ENCODE measurements at places on chromosomes 12 and 14. TPM values are rescaled to one million over a fixed set of nuclear protein-coding genes. Genes with fewer than 3 reads are reported as not detected.
A peak's percentile ranks its signal among the peaks of the same experiment; 100 is the strongest.

DNA sequence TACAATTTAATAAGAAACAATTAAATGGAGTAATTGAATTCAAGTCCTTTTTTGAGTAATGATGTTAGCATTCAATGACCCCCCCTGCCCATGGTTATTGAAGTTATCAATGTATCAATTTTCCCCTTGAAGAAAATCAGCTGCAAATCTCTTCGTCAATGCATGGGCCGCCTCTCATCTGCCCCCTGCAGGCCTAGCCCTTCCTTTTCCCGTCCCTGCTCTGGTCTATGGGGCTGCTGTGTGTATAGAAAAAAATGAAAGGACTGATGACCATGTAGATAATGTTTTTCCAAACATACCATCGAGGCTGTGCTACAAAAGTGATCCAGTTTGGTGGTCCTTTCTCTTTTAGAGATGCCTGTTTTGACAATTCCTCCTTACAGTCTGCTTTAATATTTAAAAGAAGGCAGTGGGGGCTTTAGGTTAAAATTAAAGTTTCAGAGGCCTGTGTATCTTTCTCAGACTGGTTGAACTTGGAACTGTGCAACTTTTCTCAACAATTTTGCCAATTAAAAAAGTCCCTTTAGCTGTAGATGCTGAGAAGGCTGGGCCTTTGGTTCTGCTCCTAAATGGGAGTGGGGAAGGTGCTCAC, 98.4 kb downstream of the APAF1 start:
- no peak for ATAC-seq

ABCB9 gene
- total RNA-seq, result 4.9 TPM

DNA sequence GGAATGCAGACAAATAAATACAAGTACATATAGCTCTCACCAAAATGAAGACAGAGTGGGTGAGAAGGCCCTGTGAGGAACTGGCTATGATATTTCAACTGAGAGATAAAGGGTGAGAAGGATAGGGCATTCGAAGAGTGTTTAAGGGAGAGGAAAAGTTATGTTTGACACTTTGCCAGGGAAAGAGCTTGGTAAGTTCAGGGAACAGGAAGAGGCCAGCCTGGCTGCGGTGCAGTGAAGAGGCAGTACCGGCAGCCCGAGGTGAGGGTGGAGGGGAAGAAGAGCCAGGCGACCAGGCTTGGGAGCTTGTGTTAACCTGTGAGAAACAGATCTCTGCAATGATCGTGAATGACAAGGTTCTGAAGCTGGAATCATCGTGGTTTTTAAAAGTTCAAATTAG, 84.7 kb upstream of the RFX4 start:
- ATAC-seq, result peak; percentile 25

KLRD1 gene
- not detected for total RNA-seq

GRCh38 chr14:75259510-75259855, 19.1 kb upstream of the FOS start:
- no peak for ATAC-seq

GRCh38 chr12:124673801-124674617, 106.6 kb upstream of the NCOR2 start:
- ATAC-seq, result peak; percentile 61

GRCh38 chr14:85934123-85934885, 404.4 kb downstream of the FLRT2 start:
- peak; percentile 60 for ATAC-seq

TAS2R13 gene
- total RNA-seq, result 0.44 TPM

KLRF1 gene
- total RNA-seq, result 0.36 TPM

- peak; percentile 39 for ATAC-seq
These were observed 174.2 kb downstream of the SSPN start for GRCh38 chr12:26369588-26369987.

- peak; percentile 14 for ATAC-seq
These were observed 624 bp upstream of the PWP1 start for GRCh38 chr12:107684990-107685359.

DNA sequence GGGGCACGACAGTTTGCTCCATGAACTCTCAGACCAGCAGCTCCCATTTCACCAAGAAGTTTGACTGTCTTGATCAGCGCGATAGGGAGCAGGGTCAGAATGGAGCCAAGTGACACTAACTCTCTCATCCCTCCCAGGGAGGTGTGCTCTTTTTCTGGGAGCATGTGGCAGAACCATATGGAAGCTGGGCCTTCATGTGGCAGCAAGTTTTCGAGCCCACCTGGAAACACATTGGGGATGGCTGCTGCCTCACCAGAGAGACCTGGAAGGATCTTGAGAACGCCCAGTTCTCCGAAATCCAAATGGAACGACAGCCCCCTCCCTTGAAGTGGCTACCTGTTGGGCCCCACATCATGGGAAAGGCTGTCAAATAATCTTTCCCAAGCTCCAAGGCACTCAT, 24.0 kb downstream of the ITGA7 start:
- ATAC-seq, result no peak

DNA sequence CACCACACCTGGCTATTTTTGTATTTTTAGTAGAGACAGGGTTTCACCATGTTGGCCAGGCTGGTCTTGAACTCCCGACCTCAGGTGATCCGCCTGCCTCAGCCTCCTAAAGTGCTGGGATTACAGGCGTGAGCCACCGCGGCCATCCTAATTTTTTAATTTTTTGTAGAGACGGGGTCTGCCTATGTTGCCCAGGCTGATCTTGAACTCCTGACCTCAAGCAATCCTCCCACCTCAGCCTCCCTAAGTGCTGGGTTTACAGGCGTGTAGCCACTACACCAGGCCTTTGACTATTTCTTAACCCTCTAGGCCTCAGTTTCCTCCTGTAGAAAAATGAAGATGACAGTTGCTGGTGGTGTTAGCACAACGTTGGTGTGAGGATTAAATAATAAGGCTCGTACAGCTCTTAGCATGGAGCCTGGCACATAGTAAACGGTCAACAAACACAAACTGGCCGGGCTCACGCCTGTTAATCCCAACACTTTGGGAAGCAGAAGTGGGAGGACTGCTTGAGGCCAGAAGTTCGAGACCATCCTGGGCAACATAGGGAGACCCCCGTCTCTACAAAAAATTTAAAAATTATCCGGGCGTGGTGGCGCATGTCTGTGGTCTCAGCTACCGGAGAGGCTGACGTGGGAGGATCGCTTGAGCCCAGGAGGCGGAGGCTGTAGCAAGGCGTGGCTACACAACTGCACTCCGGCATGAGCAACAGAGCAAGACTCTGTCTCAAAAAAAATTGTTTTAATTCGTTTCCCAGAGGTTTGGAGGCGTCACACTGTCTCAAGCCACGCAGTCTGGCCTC, 979 bp downstream of the DDX54 start:
- peak; percentile 26 for ATAC-seq

PDZRN4 gene
- 0.24 TPM for total RNA-seq

- ATAC-seq, result no peak
These were observed 27.3 kb upstream of the PZP start for GRCh38 chr12:9235519-9235918.

TIMM9 gene
- 33.8 TPM for total RNA-seq

WDR89 gene
- total RNA-seq, result 6.8 TPM

GRCh38 chr12:2185751-2186341, 133.1 kb downstream of the CACNA1C start:
- ATAC-seq, result no peak

CLEC6A gene
- not detected for total RNA-seq

DNA sequence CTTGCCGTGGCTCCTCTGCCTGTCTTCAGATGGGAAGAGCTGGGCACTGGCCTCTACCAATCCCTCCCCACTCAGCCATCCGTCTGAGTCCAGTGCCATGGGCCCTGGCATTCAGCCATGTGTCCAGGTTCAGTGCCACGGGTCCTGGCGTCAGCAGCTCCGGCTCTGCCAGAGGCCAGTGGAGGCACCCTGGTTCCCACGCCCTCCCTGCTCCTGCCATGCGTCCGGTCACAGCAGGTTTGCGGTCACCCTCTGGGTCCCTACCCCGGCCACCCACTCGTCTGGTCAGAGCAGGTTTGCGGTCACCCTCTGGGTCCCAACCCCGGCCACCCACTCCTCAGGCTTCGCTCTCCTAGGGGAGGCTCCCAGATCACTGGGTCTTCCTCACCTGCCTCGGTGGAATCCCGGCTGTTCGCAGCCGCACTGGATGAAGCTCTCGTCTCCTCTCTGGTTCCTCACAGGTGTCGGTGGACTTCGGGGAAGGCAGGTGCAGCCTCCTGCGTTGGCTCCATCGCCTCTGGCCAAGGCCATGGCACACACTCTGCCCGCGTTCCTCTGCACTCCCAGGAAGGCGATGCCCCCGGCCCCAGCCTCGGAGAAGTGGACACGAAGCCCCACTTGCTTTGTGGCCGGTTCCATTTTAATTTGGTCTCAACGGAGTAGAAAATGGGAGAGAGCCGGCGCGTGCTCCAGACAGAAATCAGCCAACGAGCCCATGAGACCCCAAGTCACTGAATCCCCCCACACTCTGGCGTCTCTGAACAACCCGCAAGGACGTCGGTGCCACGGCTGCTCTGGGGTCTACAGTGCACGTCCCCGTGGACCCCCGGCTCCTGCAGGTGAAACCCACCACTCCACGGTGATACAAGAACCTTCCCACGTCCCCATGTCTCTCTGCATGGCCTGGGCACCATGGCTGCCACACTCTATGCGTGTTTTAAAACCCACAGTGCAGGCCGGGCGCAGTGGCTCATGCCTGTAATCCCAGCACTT, 47.8 kb upstream of the FBRSL1 start:
- ATAC-seq, result no peak

DNA sequence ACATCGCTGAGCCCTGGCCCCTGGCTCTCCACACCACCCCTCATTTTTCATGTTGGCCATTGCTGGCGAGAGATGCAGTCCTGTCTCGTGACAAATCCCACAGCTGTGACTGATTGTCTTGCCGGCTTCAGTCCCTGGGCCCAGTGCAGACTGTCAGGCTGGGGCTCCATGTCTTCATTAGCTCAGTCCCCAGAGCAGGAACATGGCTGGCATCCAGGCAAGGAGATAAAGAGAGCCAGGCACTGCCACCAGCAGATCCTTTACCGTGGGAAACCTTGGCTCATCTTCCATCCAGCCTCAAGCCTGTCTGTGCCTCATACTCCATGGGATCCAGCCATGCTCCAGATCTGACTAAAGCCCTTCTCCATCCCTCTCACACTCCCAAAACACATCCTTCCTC, 284.7 kb upstream of the FKBP4 start:
- no peak for ATAC-seq

DNA sequence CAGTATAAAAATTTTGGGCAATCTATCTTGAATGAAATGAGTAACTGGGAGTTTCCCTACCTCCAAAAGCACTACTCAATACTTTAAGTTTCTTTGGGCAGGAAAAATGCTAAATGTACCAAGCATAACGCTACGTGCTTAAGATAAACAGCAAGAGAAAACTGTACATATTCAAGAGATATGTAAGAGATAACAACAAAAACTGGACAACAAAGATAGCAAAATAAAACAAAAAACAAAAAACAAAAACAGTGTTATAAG, 20.0 kb downstream of the PTGES3 start:
- ATAC-seq, result no peak

CLECL1 gene
- not detected for total RNA-seq

DNA sequence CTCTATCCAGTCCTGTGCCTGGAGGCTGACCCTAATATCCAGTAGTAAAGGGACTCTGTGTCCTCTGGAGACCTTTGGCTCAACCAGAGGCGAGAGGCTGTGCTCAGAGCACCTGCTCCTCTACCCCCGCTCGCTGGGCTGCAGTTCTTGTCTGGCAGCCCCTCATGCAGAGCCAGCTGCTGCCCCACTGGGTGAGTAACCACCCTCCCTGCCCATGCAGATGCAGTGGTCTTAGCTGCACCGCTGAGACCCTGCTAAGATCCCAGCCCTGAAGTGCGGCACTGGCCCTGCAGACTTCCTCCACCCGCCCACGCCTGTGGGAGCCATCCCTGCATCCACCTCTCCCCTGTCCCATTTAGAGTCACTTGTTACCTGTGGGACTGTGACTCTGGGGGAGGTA, 347.5 kb upstream of the SFSWAP start:
- no peak for ATAC-seq

PSMC6 gene
- 66.8 TPM for total RNA-seq

SYNE3 gene
- 1.9 TPM for total RNA-seq

DNA sequence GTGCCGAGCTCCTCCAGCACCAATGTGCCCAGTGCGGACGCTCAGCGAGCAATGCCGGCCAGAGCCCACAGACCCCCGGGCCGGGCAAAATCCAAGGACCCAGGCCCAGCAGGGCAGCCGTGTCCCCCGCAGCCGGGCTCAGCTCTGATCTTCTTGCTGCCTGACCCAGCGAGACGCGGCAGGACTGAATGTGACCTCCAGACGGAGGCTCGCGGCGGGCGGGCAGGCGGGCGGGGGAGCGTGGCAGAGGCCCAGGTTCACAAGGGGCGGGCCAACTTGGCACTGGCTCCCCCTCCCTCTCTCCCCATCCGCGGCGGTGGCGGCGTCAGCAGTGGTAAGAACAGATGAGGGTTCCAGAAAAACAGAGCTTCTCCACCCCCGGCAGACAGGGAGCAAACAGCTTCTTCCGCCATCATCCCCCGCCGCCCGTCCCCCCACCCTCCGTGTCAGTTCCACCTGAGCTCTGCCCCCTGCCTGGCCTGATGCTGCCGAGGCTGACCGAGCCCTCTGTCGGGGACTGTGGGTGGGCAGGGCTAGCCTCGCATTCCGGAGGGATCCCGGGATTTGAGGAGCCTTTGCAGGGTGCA, 94.3 kb downstream of the RFLNA start:
- ATAC-seq, result peak; percentile 40

DNA sequence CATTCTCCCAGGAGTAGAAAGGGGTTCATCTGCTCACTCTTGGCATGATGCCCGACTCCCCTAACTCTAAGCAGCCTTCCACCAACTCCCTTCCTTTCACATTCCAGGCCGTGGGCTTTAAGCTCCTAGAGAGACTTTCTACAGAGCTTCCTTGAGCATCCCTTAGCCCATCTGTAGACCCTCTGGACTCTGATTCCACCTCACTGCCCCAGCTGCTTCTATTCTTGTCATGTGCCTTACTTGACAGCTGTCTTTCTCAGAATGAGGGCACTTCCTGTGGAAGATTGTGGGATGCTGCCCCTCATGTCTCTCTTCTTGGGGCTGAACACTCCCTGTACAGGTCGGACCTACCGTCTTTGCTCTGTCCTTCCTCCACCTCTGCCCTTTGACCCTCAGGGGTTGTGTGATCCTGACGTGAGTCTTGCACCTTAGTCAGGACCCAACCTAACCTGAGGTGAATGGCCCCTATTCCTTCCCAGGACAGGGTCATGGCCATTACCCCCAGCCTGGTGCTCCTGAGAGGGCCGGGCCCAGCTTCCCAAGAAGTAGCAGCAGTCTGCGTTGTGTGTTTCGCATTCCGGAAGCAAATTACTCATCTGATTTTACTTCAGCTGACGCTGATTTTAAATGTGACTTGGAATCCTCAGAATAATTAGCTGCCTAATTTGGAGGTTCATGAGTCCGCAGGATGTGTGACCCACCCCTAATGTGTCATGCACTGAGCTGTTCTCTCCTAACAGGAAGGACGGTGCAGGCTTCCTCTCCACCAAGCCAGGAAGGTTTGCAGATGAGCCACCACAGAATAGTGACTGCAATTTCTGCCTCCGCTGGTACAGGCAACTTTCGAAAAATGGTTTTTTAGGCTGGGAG, 2.7 kb upstream of the GALNT6 start:
- ATAC-seq, result peak; percentile 81

GRCh38 chr12:12736759-12737676, 19.9 kb downstream of the CDKN1B start:
- ATAC-seq, result peak; percentile 74

KLRB1 gene
- 0.56 TPM for total RNA-seq

ZDHHC22 gene
- not detected for total RNA-seq

Data from esophagus mucosa (tissue), 1 donor.